A549 treated with Hydrocortisone at 1 μM for 4 hours (cell line): ENCODE measurements at places on chromosomes 1 and 21. TPM values are rescaled to one million over a fixed set of nuclear protein-coding genes. Genes with fewer than 3 reads are reported as not detected.

The G0S2 gene
- 3.8 to 4.6 TPM (median 4.0 TPM) in 5 replicates for total RNA-seq

The KCNE2 gene
- not detected in 5 replicates for total RNA-seq

The PRRX1 gene
- 0.02 to 0.08 TPM in 2 of 5 replicates, not detected in the others for total RNA-seq

The RPRD2 gene
- 12.5 to 15.7 TPM (median 13.7 TPM) in 5 replicates for total RNA-seq

The NBPF6 gene
- total RNA-seq = not detected in 5 replicates

The CR1L gene
- not detected in 5 replicates for total RNA-seq

The IRF6 gene
- 0.15 to 0.18 TPM (median 0.18 TPM) in 5 replicates for total RNA-seq

The INSRR gene
- not detected in 5 replicates for total RNA-seq

The PROK1 gene
- not detected in 5 replicates for total RNA-seq

The BRWD1 gene
- 6.6 to 10.5 TPM (median 9.7 TPM) in 5 replicates for total RNA-seq

The FBLIM1 gene
- total RNA-seq = 19.6 to 33.7 TPM (median 26.9 TPM) in 5 replicates

The LRRC8B gene
- total RNA-seq = 2.6 to 4.5 TPM (median 3.8 TPM) in 5 replicates

The OTUD3 gene
- total RNA-seq = 2.4 to 3.1 TPM (median 2.4 TPM) in 5 replicates

The GPR137B gene
- total RNA-seq = 15.4 to 16.9 TPM (median 16.6 TPM) in 5 replicates

The S100A5 gene
- total RNA-seq = 0.64 to 1.2 TPM (median 0.83 TPM) in 5 replicates
